Activated naive CD4-positive, alpha-beta T cell treated with anti-CD3 and anti-CD28 coated beads, Interleukin-2, amount 10 ng/mL, durations not matched to agents 7 days and 5 days (primary cell): ENCODE measurements at places on chromosomes 11 and 22.

GRCh38 chr22:46483353-46483752 lies 54.1 kb downstream of the CELSR1 start:
- DNase-seq = no peak

GRCh38 chr11:111905411-111905810 lies 6.2 kb downstream of the CRYAB start:
- no peak for DNase-seq

DNA sequence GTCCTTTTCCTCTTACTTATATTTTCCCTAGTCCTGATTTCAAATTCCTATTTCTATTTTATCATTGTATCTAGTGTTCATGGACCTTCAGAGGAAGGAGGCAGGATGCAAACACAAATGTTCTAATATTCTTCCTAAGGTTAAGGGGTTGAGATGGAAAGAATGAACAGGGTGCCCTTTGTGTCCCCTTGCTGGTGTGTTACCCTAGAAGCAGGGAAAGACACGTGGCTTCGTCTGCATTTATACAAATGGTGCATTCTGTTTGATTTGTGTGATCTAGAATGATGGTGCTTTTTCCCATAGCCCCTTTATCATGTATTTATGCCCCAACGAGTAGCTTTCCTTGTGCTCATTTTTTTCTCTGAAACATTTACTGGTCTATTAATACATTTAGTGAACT lies 76.2 kb downstream of the PLEKHA7 start:
- no peak for DNase-seq

GRCh38 chr22:22030493-22031182 lies 48.1 kb upstream of the TOP3B start:
- no peak for DNase-seq

- no peak for DNase-seq
Observed at GRCh38 chr11:112165049-112165448, 1.2 kb upstream of the IL18 start.

DNA sequence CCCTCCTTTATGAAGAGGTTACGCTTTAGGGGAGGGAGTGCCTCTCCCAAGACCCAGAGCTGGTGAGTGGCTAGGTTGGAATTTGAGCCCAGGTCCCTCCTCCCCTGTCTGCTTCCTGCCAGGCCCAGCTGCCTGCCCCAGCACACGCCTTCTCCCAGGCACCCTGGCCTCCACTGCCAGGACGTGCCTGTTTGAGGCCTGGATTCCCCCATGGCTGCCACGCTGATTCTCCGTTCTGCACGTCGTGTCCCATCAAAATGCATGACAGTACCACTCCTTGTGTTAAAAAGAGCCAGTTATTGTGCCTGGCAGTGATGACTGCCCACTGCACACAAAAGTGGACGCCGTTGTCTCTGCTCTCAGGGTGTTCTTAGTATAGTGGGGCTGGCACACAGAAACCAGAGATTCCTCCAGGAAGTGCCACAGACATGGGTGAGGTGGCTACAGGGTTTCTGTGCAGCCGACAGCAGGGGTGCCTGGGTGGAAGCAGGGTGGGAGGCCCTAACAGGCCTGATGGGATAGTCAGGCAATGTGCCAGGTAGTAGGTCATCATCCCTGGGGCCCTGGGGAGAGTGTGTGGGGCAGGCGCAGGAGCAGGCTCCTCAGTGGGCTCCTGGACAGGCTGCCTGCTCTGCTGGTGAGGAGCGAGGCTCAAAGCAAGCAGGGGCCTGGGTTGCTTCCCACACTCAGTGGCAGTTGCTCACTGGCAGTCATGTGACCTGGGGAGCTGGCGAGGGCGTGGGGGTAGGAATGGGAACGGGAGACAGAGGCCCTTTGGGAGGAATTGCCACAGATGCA lies 24.2 kb downstream of the MED15 start:
- DNase-seq = no peak

DNA sequence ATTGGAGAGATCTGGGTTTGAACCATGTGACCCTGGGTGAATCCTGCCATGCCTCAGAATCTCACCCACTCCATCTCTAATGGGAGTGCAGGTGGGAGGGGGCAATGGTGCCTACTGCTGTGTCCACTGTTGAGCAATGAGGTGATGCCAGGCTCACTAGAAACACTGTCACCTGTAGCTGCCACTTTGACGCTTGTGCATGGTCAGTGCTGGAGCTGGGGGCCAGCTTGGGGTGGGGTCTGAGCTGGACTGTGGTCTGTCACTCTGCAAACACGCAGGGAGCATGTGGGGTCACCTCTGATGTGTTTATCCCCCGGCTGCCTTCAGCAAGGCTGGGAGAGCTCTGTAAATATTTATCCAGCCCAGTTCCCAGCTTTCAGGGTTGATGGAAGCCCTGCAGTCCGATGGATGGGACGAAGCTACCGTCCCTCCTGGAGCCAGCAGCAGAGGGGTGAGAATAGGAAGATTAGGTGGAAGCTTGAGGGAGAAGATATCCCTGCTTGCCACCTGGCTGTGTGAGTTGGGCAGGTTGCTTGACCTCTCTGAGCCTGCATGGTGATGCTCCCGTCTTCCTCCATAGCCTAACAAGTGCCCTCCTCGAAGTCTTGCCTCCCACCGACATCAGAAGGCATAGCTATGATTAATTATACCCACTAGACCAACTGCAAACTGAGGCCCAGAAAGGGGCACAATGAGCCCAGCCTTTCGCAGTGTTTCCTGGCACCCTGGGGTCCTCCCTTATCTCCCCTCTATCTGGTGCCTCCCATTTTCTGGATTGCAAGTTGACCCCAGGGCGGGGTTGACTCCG lies 1.7 kb downstream of the MMP11 start:
- no peak for DNase-seq

- DNase-seq = no peak
Observed at GRCh38 chr22:23388517-23388890, 191.6 kb downstream of the IGLL1 start.

GRCh38 chr11:132114185-132114584 lies 743.8 kb downstream of the NTM start:
- DNase-seq = no peak

GRCh38 chr11:27304514-27304913 lies 58.5 kb downstream of the CCDC34 start:
- DNase-seq = no peak

GRCh38 chr11:76501526-76502202 lies 56.8 kb downstream of the EMSY start:
- DNase-seq = no peak

- peak; percentile 46 for DNase-seq
Observed at GRCh38 chr11:66619080-66619554, 2.7 kb downstream of the RBM14 start.

DNA sequence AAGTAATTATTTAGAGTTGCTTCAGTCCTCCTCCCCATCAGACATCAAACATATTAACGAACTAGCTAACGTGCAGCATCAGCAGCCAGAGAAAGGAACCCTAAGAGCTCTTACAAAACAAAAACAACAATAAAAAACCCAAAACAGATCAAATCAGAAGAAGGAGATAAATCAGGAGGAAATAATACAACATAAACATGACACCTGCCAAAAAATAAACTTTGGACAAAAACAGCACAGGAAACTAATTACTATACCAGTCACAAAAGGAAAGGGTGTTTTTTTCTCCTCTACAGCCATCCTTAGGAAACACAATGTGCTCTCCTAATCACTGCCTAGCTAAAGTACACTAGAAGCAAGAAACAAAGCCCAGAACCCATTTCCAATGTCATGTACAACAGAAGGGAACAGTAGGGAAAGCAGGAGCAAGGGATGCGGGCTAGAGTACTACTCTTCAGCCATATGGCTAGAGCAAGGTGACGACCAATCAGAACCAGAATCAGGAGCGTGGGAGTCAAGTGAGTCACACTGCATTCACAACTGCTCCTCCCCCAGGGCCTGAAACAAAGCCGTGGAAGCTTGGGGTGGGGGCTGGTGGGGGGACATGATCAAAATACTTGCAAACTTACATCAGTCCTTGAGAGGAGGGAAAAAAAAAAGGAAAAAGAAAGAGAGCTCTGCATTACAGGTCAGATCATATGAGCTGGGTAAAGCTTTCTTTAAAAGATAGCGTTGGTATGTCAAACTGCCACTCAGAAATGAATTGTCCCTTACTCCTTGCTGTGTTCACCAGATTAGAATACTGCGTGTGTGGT lies 60.4 kb downstream of the LARGE2 start:
- DNase-seq = no peak

GRCh38 chr11:111514216-111515031 lies at the start of gene HOATZ:
Gene HOATZ, plus strand, starts transcription at chr11:111514778. Its CDS starts 7 bp downstream, at chr11:111514785.
- DNase-seq = peak; percentile 32

- DNase-seq = no peak
Observed at GRCh38 chr11:71206186-71206585, 46.2 kb downstream of the SHANK2 start.

- DNase-seq = no peak
Observed at GRCh38 chr11:83311701-83312100, 25.5 kb upstream of the CCDC90B start.

DNA sequence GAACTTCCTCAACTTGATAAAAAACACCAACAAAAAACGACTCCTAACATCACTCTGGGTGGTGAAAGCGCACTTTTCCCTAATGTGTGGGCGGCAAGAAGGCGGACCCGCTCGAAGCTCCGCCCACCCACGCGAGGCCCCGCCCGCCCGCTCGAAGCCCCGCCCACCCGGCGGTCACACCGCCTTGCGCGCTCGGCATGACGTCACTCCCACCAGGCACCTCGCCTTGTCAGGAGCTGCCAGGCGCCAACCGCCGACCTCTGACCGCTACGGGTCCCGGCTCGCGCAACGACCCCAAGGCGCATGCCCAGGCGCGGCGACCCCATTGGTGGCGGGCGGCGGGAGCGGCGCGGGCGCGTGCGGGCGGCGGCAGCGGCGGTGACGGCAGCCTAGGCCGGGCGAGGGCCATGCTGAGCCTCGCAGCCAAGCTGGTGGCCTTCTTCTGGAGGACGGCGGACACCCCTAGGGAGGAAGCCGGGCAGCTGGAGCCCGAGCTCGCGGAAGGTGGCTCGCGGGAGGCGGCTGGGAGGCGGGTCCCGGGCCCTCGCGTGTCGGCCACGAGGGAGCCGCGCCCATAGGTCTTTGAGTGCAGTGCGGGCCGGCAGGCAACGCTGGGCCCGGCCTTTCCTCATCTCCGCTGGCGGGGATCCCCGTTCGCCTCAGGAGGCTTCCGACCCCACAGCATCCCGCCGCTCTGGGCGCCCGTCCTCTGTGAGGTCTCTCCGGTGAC lies at the start of gene MOV10L1:
MOV10L1 (plus strand) TSS at position 325 of the 730 bp plus-strand sequence; CDS start at position 408, 83 bp downstream.
- peak; percentile 28 for DNase-seq

- no peak for DNase-seq
Observed at GRCh38 chr22:35134637-35135036, 68.7 kb downstream of the ISX start.

DNA sequence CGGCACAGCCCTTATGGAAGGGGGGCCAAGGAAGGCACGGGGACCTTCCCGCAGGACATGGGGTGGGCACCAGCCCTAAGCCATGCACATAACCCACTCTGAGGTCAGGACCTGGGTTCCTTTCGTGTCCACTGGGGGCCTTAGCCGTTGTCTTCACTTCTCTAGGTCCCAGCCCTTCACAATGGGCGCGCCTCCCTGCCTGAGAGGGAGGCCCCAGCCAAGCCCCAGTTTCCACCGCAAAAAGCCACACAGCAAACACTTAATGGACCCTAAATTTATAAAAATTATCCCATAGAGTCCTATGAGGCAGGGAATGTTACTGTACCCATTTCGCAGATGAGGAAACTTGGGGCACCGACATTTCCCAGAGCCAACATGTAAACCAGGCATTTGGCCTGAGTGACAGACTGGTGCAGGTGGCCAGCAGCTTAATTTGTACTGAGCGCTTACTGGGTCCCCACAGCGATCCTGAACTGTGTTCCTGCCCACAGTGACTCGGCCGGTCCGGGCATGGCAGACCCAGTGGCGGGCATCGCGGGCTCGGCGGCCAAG lies 1.2 kb downstream of the GAS2L1 start:
- DNase-seq = no peak

GRCh38 chr22:26502688-26503561 lies 9.3 kb downstream of the TFIP11 start:
- DNase-seq = peak; percentile 86

GRCh38 chr22:48226026-48227013 lies 1463.9 kb downstream of the TBC1D22A start:
- DNase-seq = no peak

DNA sequence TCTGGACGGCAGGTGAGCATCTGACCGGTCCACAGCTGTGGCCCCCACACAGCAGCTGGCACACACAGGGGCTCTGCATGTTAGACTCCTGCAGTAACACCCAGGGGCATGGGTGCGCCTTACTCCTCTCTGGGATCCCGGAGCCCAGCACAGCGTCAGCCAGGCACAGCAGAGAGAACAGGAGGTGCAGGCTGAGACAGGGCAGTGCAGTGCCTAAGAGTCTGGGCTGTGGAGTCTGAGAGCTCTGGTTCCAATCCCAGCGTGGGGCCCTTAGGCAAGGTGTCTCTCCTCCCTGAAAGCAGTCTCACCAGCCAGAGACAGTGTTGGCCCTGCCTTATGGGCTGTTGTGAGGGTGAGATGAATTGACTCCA lies 2.3 kb downstream of the NUDT8 start:
- no peak for DNase-seq

DNA sequence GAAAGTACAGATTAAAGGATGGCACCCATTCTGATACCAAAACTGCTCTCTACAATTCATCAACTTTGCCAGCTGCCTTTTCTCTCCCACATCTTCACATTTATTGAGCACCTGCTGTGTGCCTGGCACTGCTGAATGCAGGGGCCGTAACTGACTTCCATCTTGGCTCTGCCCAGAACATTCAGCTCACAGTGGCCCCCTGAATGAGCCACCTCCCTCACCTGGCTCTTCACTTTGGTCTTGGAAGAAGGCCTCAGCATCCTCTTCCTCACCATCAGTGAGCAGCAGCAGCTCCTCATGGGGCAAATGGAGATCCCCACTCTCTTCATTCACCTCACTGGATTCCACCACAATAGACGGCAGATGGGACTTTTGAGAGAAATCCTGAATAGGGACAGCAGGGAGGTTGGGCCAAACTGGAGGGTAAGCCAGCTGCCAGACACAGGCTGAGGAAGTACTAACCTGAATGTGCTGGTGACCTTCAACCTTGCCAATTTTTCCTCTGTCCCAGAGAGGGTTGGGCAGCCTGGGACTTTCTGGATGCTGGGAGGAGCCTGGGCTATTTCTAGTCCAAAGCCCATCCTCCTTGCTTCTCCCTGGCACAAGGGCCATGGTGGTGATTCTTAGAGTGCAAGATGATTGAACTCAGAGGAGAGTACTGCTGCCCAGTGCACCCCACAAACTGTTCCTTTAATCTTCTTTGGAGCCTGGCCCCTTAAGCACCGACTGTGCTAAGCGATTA lies 1.9 kb upstream of the UQCC3 start:
- DNase-seq = no peak

DNA sequence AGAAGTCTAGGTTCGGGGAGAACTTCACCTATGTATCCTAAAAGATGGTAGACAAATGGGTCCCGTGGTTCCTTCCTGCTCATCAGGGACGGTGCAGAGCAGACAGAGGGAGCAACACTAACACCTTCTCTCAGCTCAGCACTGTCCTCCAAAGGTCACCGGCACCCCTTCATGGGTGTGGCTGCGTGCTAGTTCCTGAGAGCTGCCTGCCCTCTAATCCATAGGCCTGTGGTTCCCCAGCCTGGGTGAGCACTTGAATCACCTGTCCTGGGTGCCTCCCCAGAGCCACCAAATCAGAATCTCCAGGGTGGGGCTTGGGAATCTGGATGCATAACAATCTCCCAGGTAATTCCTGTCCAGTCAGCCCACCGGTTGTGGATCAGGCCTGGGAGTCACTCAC lies 113.9 kb upstream of the TMEM45B start:
- DNase-seq = no peak
